ENCODE measurements at places on chromosomes 4 and X. TPM values are rescaled to one million over a fixed set of nuclear protein-coding genes. Genes with fewer than 3 reads are reported as not detected.
A peak's percentile ranks its signal among the peaks of the same experiment; 100 is the strongest.

Gene IGFBP7
- not detected for total RNA-seq

DNA sequence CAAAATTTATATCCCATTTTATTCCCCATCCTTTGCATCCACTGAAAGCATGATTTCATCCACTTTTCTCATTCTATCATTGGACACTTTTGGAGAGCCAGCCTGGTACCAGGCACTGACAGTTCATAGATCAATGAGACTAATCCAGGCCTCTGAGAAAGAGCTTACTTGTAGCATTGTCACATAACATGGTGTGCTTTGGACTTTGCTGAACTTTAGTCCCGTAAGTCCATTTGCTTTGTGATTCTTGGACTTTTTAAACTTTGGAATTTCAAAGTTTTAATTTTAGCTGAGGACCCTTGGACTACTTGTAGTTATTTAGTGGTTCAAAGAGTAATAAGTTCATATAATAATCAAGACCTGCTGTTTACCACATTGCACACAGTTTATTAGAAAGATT, 11.5 kb downstream of the LIAS start:
- no peak for DNase-seq

DNA sequence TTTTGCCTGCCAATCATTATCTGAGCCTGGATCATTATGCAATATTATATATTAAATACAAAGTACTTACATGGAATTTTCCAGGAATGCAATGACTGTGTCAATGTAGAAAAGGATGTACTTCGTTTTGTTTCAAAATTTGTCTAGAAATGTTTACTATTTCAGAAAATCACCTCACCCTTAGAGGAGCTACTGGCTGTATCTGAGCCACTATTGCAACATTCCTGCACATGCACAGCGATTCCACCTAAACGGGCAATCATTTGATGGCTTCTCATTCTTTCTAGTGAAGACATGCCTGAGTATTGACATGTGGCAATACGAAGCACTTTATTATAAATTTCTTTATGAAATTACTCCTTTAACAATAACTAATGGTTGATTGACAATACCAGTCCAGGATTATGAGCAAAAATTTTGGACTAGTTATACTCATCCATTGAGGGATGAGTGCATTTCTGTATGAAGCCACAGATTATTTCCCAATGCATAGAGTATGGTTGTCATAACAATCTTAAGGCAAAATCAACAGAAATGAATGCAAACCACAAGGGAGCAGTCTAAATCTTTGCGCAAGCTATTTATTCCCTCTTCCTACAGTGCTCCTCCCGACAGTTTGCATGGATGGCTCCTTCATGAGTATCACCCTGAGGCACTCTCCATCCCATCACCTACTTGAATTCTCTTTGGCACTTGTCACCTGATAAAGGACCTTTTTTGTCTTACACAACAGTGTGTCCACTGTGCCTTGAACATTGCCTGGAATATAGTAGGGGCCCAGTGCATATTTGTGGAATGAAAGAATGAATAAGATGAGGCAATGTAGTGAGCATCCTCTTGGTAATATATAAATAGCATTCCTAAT, 35.8 kb upstream of the MMAA start:
- no peak for DNase-seq

- DNase-seq = no peak
Measured at GRCh38 chr4:43782391-43782790, 666.2 kb downstream of the KCTD8 start.

DNA sequence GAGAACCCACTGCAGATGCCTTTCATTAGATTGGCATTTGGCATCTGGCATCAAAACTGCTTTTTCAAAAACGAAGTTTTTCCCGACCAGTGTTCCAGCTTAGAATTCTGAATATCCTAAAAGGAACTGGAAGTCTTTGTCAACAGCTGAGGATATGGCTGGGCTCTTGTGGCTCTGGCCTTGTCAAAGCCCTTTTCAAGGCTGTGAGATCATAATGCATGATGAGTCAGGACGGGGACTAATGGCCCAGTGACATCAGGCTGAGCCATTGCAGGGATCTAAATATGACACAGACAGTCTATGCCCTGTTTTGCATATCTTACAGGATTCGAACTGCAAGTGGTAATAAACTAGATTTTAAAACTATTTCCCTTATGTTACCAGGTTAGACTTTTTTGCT, 306.4 kb downstream of the PTTG2 start:
- DNase-seq = no peak

Gene CLNK
- total RNA-seq = 0.35 TPM

Gene TLL1
- total RNA-seq = not detected

Gene ALAS2
- total RNA-seq = not detected

Gene NDUFA1
- total RNA-seq = 93.8 TPM

Gene PLP1
- not detected for total RNA-seq

DNA sequence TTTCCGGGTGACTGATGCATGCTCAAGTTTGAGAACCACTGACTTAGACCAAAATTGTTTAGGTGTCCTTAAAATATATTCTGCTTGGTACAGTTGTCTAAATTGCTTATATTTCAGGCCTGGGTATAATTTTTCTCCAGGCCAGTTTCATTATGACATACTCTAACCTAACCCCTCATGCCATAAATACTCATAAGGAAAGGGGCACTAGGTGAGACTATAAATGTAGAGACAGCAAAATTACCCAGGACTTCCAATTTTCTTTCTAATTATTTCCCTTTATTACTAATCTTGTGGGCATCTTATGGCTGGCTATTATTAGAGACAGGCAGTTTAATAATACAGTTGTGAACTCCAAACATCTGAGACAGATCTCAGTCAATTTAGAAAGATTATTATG, 150.2 kb downstream of the RRAGB start:
- DNase-seq = no peak

DNA sequence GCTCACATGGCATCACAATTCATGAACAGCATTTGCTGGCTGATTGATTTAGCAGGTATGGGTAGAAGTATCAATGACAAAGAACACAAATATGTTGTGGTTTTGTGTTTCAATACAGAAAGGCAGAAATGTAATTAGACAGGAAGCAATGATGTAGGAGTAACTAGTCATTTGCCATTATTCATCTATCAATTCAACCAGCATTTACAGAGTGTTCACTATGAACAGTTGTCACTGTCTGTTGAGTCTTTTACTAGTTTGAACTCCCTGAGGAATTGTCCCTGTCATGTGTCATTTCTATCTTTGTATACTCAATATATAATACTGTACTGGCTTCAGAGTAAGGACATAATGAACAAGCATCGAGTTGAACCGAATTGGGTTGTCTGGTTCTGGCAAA, 51.5 kb upstream of the ARHGAP24 start:
- no peak for DNase-seq

- DNase-seq = no peak
Measured at GRCh38 chr4:168713253-168713652, 216.4 kb downstream of the PALLD start.

GRCh38 chrX:22758807-22759481, 240.8 kb upstream of the DDX53 start:
- no peak for DNase-seq

DNA sequence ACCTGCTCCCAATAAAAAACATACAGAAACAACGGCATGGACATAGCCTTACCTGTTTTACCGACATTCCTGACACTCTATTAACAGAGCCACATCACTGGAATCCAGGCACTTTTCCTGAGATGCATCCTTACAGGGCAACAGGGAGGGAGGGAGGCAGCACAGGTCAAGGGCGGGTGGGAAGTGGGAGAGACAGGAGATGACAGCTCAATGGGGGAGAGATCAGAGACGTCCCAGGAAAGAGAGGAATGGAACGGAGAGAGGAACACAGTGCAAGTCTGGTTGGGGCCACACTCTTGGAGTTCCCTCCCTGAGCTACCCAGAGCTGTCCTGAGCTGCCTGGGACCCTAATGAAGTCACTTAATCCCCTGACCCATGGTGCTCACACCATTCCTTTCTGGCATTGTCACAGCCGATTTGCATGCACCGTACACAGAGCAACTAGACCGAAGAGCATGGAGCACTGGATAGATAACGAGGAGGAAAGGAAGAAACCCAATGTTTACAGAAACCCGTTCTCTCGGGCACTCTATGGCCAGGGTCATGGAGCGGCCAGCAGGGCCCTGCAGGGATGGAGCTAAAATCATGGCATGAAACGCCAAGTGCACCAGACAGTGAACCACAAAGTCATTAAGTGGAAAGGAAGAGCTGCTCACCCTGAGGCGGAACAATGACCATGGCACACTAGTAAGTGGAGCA, 93.1 kb downstream of the NSUN7 start:
- DNase-seq = no peak

DNA sequence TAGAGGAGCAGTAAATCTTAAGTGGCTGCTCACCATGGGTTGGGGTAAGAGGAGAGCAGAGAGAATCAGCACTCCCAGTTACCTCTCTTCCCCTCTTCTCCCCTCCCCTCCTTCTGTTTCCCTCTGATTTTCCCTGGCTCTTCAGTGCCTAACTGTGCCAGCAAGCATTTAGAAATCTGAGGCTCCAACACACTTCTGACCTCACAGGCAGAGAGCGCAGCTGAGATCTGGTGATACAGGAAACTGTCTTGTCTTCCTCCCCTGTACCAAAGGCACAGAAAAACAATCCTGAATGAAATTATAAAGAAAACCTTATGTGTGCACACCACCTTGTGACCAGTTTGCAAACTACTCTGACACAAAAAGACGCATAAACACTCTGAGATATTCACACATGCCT, 82.4 kb upstream of the SMIM10 start:
- no peak for DNase-seq

- no peak for DNase-seq
Measured at GRCh38 chr4:128600996-128601871, 208.3 kb upstream of the JADE1 start.

Gene XIAP
- total RNA-seq = 26.7 TPM

Gene DUX4
- not detected for total RNA-seq

Gene CD38
- 40.3 TPM for total RNA-seq

GRCh38 chr4:152454398-152455011, 81.4 kb downstream of the FBXW7 start:
- DNase-seq = no peak

- no peak for DNase-seq
Measured at GRCh38 chr4:81745050-81745449, 273.3 kb upstream of the RASGEF1B start.

DNA sequence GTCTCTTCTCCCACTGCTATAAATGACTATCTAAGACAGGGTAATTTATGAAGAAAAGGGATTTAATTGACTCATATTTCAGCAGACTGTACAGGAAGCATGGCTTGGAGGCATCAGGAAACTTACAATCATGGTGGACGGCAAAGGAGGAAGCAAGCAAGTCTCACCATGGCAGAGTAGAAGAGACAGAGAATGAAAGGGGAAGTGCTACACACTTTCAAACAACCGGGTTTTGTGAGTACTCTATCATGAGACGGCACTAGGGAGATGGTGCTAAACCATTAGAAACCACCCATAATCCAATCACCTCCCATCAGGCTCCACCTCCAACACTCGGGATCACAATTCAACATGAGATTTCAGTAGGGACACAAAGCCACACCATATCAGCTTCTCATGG, 11.1 kb downstream of the UBE2NL start:
- no peak for DNase-seq

- no peak for DNase-seq
Measured at GRCh38 chr4:97252615-97253154, 890.6 kb downstream of the STPG2 start.

Gene CXorf49
- total RNA-seq = not detected

DNA sequence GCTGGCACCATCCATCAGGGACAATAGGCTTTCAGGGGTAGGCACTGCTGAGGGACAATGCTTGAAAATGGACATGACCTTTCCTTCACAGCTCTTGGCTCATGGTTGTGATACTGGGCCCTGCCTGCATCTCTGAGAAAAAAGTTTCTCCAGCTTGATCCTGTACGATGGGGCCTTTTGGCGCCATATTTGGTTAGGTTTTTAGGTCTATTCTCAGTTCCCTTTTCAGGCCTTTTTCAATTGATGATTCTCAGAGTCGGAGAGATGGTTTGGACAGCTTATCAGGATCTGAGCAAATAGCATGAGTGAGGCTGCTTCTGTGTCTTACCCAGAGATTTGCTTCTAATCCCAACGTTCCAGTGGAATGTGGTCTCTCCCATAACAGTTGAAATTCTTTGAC, 141.6 kb downstream of the ZNF518B start:
- DNase-seq = no peak

- peak; percentile 65 for DNase-seq
Measured at GRCh38 chr4:7101692-7102515, 34.0 kb upstream of the GRPEL1 start.
